CD4-positive, alpha-beta T cell treated with Interleukin-21 for 1 hour (primary cell): ENCODE measurements at places on chromosomes 4 and X.

DNA sequence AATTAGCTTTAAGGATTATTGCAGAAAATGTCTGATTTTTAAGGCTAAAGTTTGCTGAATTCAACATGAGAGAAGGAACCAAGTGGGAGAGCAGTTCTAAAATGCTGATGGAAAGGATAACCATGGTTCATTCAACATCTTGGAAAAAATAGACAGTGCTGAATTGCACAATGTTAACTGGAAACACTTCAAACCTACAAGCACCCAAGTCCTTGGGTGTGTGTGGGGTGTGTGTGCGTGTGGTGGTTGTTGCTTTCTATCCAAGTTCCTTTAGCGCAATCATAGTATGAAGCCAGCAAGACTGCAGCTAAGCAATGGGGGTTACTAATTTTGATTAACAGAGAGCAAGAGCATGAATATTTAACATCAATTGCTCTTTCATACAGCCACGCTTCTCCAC, 29.3 kb upstream of the SCOC start:
- DNase-seq = no peak

GRCh38 chr4:108646706-108647105, 3.7 kb upstream of the OSTC start:
- DNase-seq = no peak

GRCh38 chrX:3638280-3638873, 75.1 kb downstream of the PRKX start:
- peak; percentile 23 for DNase-seq

DNA sequence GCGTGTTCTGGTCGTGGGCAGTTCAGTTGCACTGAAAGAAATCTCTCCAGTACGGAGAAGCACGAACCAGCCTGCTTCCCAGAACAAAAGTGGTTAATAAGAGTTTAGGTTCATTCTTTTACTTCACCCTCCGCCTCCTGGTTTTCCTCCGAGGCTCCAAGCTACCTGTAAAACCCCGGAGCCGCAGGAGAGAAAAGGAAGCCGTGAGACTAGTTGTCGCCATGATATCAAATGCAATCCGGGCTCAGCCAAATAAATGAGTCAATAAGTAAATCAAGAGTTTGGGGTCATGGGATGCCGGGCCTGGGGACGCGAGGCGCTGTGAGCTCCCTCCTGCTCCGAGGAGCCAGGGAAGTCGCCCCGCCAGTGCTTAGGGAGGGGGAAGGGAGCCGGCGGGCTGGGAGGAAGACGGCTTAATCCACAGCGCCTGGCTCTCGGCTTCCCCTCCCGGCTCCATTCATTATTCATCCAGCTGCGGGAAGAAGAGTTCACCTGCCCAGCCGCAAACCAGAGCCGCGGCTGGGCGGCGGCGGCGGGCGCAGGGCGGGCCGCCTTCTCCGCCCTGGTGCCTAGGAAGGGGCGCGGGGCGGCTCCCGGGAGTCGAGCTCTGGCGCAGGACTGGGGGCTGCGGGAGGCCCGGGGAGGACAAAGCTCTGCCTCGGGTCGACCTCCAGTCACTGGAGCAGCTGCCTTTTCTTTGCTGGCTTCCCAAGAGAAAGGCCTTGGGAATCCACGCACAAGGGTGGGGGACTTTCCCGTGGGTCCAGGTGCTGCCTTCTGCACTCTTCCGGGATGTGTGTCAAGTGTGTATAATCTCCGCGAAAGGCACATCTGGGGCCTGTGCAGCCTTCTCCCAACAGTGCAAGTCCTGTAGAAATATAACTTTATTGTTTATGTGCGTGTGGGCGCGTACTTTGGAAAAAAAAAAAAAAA, 1.7 kb downstream of the FRAS1 start:
- peak; percentile 0 for DNase-seq

DNA sequence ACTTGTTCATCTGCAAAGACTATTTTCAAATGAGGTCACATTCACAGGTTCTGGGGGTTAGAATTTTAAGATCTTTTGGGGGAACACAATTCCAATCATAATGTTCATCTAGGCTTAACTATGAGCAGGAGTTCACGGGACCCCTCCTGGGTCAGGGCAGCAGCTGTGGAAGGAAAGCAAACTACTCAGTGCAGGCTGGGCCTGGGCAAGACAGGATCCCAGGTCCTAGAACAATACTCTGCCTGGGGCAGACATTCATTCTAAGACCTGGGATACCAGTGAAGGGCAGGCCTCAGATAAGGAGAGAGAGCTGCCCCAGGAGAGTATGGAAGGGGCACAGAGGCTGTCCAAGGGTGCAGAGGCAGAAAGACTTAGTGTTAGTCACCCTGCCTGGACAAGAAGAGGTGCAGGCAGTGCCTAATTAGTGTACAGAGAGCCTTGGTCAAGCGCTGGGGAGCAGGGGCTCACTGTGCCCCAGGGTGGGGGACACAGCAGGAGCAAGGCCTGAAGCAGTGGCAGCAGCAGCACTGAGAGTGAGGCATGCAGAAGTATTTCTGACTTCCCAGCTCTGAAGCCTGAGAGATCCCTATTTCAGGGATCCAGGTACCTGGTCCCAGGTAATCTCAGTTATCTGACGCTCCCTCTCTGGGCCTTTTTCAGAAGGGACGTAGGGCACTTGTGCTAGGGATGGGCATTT, 123.0 kb upstream of the MAMLD1 start:
- DNase-seq = no peak

GRCh38 chr4:22462688-22463087, 53.2 kb downstream of the ADGRA3 start:
- DNase-seq = no peak
